IPS DF 6.9 (cell line): ENCODE measurements at places on chromosomes 7 and 10.

- no peak overlapping the region for H3K4me3 ChIP-seq
- DNase-seq: no peak
- H3K27ac ChIP-seq: no peak overlapping the region
- H3K27me3 ChIP-seq: peaks cover 12% of the 10 kb centered on the region
- no peaks in the 10 kb centered on the region for H3K36me3 ChIP-seq
- H3K4me1 ChIP-seq: 0 out of 2 replicates have a peak, but pooled peaks cover 2% of the 10 kb centered on the region
These were observed 3.0 kb upstream of the PHYHIPL start for GRCh38 chr10:59173414-59173813.

- H3K4me3 ChIP-seq: no peak overlapping the region
- no peak overlapping the region for H3K27ac ChIP-seq
- no peaks in the 10 kb centered on the region for H3K27me3 ChIP-seq
- DNase-seq: no peak
- H3K36me3 ChIP-seq: no peaks in the 10 kb centered on the region
- H3K4me1 ChIP-seq: no peaks in the 10 kb centered on the region
These were observed 427.4 kb downstream of the SORCS3 start for GRCh38 chr10:105068497-105068896.

GRCh38 chr7:81014266-81014665 is 95.4 kb upstream of the SEMA3C start:
- no peak for DNase-seq
- no peak overlapping the region for H3K4me3 ChIP-seq
- H3K27ac ChIP-seq: no peak overlapping the region
- no peaks in the 10 kb centered on the region for H3K36me3 ChIP-seq
- H3K4me1 ChIP-seq: no peaks in the 10 kb centered on the region

DNA sequence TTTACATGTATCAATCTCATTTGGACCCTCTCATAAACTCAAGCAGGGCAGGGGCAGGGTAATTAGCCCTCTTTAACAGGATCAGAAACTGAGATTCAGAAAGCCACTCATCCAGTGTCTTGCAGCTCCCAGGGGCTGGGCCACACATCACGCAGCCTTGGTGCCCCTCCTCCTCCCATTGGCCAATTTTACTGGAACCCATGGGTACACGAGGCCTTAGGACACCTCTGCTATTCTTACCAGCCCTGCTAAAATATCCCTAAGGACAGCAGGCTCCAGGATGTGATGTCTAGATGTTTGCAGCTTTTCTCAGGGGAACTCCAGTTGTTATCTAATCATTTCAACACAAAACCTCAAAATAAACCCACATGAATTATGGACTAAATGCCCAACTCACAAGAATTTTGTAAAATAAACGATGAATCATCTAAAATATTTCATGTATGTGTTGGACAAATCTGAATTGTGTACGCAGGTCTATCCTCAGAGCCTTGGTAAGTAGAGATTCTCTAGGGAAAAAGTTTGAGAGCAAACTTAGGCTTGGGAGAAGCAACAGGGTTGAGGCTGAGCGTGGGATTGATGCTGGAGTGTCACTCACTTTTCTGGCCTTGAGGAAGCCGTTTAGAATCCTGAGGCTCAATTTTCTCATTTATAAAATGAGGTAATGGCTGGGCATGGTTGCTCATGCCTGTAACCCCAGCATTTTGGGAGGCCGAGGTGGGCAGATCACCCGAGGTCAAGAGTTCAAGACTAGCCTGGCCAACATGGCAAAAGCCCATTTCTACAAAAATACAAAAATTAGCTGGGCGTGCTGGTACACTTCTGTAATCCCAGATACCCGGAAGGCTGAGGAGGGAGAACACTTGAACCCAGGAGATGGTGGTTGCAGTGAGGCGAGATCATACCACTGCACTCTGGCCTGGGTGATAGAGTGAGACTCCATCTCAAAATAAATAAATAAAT is 69.7 kb upstream of the TNS3 start:
- no peak for DNase-seq
- no peaks in the 10 kb centered on the region for H3K27me3 ChIP-seq
- no peaks in the 10 kb centered on the region for H3K36me3 ChIP-seq
- H3K27ac ChIP-seq: no peak overlapping the region
- H3K4me1 ChIP-seq: 0 out of 2 replicates have a peak, but pooled peaks cover 2% of the 10 kb centered on the region

GRCh38 chr10:100158044-100158805 is 27.6 kb downstream of the ERLIN1 start:
- no peaks in the 10 kb centered on the region for H3K4me1 ChIP-seq
- H3K27me3 ChIP-seq: no peaks in the 10 kb centered on the region
- DNase-seq: no peak
- H3K36me3 ChIP-seq: peaks cover 4% of the 10 kb centered on the region; the same call in 1 of the 2 replicates

- DNase-seq: peak; percentile 71
- no peak overlapping the region for H3K4me3 ChIP-seq
- H3K36me3 ChIP-seq: no peaks in the 10 kb centered on the region
- no peak overlapping the region for H3K27ac ChIP-seq
These were observed 224.3 kb upstream of the IGFBP3 start for GRCh38 chr7:46145412-46145811.

DNA sequence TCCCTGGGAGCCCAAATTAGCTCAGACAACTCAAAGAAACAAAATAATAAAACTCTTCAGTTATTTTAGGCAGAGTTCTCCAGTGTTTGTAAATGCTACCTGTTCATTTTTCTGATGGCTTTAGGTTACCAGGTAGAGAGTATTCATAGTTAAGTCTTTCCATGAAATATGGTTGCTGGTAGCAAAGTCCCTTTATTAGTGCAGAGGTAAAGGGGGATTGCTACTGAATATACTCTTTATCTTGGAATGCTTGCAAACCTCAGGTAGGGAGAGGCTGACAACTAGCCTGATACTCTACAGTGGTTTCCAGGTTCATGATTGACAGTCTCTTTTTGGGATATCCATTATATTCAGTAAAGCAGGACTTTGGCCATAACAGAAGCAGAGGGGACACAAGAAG is 6.5 kb downstream of the TAX1BP1 start:
- no peak for DNase-seq
- no peaks in the 10 kb centered on the region for H3K27me3 ChIP-seq
- no peak overlapping the region for H3K27ac ChIP-seq
- no peak overlapping the region for H3K4me3 ChIP-seq
- no peaks in the 10 kb centered on the region for H3K36me3 ChIP-seq

DNA sequence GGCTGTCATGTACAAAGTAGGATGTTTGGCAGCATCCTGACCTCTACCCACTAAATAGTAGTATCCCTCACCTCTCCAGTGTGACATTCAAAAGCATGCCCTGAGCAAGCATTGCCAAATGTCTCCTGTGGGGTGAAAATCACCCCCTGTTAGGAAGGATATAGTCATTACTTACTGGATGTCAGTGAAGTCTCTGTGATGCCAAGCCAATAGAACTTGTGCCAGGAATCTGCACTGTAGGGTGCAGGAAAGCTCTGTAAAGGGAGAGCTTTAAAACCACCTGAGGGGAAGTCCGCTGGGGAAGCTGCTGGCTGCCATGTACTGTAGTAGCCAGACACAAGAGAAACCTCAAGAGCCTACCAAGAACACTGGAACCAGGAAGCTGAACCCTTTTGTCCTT is 170.7 kb upstream of the DKK1 start:
- no peaks in the 10 kb centered on the region for H3K27me3 ChIP-seq
- DNase-seq: no peak
- no peak overlapping the region for H3K4me3 ChIP-seq
- H3K36me3 ChIP-seq: no peaks in the 10 kb centered on the region

DNA sequence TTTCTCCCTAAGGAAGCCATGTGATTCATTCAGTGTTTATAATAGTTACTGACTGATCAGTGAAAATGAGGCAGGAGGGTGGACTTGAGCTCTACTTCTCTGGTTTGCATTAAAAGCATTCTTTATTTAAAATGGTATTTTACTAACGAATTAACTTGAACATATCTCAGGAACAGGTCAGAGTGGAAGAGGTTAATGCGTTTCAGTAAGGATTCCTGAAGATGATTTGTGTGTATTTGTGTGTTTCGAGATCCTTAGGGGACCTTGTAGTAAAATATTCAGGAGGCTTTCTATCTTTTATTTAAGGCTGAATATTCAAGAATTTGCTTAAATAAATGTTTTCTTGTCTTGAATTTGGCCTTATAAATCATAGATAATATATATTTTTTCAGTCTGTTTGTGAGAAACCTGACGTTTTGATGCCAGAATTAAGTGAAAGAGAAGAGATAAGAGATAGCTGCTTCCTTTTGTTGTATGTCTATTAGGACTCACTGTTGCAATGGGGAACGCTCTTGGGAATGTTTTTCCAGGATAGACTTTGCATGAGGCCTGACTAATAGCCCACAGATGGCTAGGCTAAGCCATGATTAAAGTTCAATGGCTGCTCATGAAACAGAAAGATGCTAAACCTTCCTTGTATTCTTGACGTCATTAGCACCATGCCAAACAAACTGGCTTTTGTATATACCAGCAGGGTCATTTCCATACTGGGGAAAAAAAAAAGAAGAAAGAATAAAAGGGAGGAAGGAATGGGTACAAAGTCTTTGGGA is 93.8 kb upstream of the MTPN start:
- no peak overlapping the region for H3K27ac ChIP-seq
- DNase-seq: no peak
- no peaks in the 10 kb centered on the region for H3K27me3 ChIP-seq
- H3K4me1 ChIP-seq: no peaks in the 10 kb centered on the region
- no peak overlapping the region for H3K4me3 ChIP-seq

DNA sequence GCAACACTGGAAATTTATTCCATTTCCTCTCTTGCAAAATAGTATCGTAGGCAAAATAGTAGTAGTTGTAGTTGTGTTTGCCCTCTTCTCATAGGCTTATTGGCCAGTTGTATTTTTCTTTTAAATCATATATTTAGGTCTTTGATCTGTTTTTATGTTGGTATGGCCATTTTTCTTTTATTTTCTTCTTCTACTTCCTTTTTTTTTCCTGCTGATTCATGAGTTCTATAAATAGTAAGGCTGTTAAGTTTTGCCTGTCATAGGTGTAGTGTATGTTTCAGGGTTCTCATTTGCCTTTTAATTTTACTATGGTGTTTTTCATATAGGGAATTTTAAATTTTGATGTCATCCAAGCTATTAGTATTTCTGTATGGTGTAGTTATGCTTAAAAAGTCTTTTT is 25.4 kb upstream of the MRC1 start:
- DNase-seq: no peak
- no peak overlapping the region for H3K27ac ChIP-seq
- H3K4me3 ChIP-seq: no peak overlapping the region
- H3K27me3 ChIP-seq: no peaks in the 10 kb centered on the region
- H3K36me3 ChIP-seq: no peaks in the 10 kb centered on the region
- H3K4me1 ChIP-seq: 0 out of 2 replicates have a peak, but pooled peaks cover 1% of the 10 kb centered on the region

GRCh38 chr7:88328787-88329186 is 22.1 kb upstream of the STEAP4 start:
- no peak overlapping the region for H3K27ac ChIP-seq
- H3K4me1 ChIP-seq: no peaks in the 10 kb centered on the region
- no peak overlapping the region for H3K4me3 ChIP-seq
- DNase-seq: no peak
- H3K36me3 ChIP-seq: no peaks in the 10 kb centered on the region
- H3K27me3 ChIP-seq: no peaks in the 10 kb centered on the region; the same call in 1 of the 2 replicates

DNA sequence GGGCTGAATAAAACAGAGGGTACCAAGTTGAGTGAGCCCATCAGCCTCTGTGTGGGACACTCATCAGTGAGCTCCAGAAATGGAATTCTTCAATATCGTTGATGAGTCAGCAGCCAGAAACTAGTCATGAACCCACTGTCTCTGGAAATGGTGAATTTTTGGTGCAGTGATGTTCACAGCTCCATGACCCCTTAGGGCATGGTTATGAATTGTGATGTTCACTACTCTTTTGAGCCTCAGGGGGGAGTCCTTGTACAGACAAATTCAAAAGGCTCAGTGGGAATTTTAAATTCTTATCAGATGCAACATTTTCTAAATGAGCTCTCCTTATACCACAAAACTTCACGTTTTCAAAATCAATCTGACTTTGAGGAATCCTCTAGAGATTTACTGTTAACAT is 335.7 kb downstream of the PHTF2 start:
- no peak overlapping the region for H3K4me3 ChIP-seq
- no peaks in the 10 kb centered on the region for H3K27me3 ChIP-seq
- H3K36me3 ChIP-seq: no peaks in the 10 kb centered on the region
- H3K4me1 ChIP-seq: no peaks in the 10 kb centered on the region
- H3K27ac ChIP-seq: no peak overlapping the region

DNA sequence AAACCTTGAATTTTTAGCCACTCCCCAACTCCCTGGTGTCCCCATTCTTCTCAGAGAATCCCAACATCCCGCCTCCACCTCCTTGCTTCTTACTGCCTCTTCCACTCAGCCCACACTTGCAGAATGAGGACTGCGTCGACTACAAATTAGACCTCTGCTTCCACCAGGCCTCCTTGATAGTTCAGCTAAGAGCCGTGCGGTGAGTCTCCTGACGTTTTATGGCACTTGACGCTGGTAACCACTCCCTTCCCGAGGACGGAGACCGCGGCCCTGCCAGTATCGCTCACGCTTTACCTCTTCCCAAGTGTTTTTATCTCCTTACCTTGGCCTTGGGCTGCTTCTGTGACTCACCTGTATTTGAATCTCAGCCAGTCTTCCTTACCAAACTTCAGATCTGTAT is 31.1 kb downstream of the RBM17 start:
- no peak for DNase-seq
- H3K27me3 ChIP-seq: no peaks in the 10 kb centered on the region
- no peak overlapping the region for H3K4me3 ChIP-seq
- H3K36me3 ChIP-seq: no peaks in the 10 kb centered on the region
- peaks cover 2% of the 10 kb centered on the region; the same call in 1 of the 2 replicates for H3K4me1 ChIP-seq

DNA sequence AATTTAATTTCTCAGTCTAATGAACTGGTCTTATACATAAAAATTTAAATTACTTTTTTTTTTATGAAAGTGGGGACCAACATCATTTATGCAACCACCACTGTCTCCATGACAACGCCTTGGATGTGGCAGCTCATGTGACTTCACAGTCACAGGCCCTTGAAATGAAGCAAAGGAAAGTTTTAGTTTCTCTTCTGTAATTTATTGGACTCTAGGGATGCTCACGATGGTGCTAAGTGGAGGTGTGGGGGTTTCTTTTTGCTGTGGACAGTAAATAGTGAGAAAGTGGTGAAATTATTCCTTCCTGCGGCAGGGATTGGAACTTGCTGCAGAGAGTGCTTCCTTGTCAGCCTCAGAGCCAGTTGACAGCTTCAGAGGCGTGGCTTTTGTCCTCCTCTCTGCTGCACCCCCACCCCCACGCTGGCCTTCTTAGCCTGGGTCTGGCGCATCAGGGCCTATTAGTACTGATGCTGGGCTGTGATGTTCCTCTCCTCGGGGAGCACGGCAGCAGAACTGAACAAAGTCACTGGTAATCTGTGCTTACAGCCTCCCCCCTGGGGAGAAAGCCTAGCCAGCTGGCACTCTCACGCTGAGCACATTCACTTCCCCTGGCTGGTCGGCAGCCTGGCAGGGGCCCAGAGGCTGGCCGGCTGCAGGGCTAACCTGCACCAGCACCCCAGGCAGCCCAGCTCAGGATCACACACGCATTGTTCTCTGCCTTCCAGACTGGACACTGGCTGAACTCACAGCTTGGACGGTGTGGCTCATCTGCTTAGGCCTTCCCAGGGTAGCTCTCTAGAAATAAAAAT is 517.5 kb upstream of the GALNT17 start:
- H3K36me3 ChIP-seq: no peaks in the 10 kb centered on the region
- no peaks in the 10 kb centered on the region for H3K27me3 ChIP-seq
- no peak for DNase-seq
- no peak overlapping the region for H3K27ac ChIP-seq
